Chondrocyte (in vitro differentiated cells): ENCODE measurements at places on chromosomes 16 and 17.

- DNase-seq = no peak
Observed at GRCh38 chr16:88859381-88860091, 2.6 kb downstream of the TRAPPC2L start.

- peak; percentile 92 for DNase-seq
Observed at GRCh38 chr17:19386051-19386929, 700 bp downstream of the MFAP4 start.

DNA sequence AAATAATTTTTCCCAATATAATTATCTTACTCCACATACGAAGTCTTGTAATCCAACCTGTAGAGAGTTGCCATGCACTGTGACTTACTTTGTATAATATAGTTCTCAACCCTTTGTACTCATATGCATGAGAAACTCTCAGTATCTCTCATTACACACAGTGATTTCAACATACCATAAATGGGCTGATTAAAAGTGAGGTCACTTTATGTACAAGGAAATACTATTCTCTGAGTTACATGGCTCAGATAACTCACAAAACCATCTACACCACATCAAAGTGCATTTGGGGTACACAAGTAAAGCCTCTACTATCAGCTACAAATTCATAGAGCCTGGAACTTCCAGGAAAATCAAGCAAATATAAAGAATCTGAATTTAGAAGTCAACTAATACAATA, 27.9 kb downstream of the SLFN12 start:
- DNase-seq = no peak

GRCh38 chr17:35423761-35424160, 8.5 kb downstream of the SLFN12 start:
- no peak for DNase-seq

- no peak for DNase-seq
Observed at GRCh38 chr16:1656808-1657617, 21.1 kb upstream of the JPT2 start.

DNA sequence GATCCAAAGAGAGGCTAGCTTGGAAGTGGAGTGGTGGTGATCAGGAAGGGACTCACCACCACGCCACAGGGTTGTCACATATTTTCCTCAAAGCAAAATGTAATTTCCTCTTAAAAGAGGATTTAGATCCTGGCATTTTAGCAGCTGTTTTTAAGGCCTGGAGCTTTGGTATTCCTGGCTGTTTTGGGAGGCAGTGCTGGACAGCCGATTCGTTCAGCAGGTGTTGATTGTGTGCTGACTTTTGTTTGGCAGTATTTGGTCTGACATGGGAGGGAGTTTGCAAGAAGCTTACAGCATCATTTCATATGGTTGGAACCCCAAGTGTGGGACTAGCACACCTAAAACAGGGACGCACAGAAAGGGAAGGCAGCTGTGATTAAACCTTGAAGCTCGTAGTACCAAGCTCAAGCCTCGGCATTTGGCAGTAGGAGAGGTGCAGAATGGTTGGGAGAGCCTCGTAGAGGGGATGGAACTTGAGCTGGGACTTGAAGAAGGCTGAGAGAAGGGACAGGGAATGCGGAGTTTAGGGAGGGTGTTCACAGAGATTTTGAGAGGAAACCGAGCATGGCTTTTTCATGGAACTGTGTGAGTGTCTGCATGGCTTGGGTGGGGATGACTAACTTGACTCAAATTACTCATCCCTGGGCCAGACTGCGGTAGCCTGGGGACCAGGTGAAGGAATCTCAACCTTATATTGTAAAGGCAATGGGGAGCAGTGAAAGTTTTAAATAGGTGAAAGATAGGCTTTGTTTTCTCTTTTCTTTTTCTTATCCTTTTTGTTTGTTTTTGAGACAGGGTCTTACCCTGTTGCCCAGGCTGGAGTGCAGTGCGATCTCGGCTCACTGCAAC, 52.3 kb downstream of the RPTOR start:
- DNase-seq = no peak
